ENCODE measurements at places on chromosomes 5 and 9. TPM values are rescaled to one million over a fixed set of nuclear protein-coding genes. Genes with fewer than 3 reads are reported as not detected.
A peak's percentile ranks its signal among the peaks of the same experiment; 100 is the strongest.

RANBP17 gene
- 9.0 TPM for total RNA-seq

GRCh38 chr5:143870362-143870761 lies 58.4 kb downstream of the HMHB1 start:
- no peaks in the 10 kb centered on the region for H3K4me1 ChIP-seq
- no peaks in the 10 kb centered on the region for H3K27me3 ChIP-seq
- DNase-seq: no peak
- no peaks in the 10 kb centered on the region for H3K36me3 ChIP-seq

TIMD4 gene
- total RNA-seq: not detected

PCDHGA11 gene
- 2.6 TPM for total RNA-seq

- no peak overlapping the region for H3K4me3 ChIP-seq
- no peak overlapping the region for H3K27ac ChIP-seq
- no peaks in the 10 kb centered on the region for H3K4me1 ChIP-seq
- no peaks in the 10 kb centered on the region for H3K27me3 ChIP-seq
Observed at GRCh38 chr5:932628-933250, 40.1 kb downstream of the TRIP13 start.

GRCh38 chr5:60927450-60927849 lies 17.4 kb downstream of the ERCC8 start:
- H3K4me3 ChIP-seq: no peak overlapping the region
- no peak overlapping the region for H3K27ac ChIP-seq
- H3K36me3 ChIP-seq: no peaks in the 10 kb centered on the region
- H3K27me3 ChIP-seq: no peaks in the 10 kb centered on the region

GRCh38 chr9:136232969-136233368 lies 12.6 kb downstream of the QSOX2 start:
- no peak overlapping the region for H3K27ac ChIP-seq
- DNase-seq: no peak
- no peaks in the 10 kb centered on the region for H3K4me1 ChIP-seq
- H3K36me3 ChIP-seq: no peaks in the 10 kb centered on the region

GRCh38 chr5:158992037-158992740 lies 107.5 kb downstream of the EBF1 start:
- no peaks in the 10 kb centered on the region for H3K36me3 ChIP-seq
- no peak for DNase-seq
- no peaks in the 10 kb centered on the region for H3K4me1 ChIP-seq
- H3K27me3 ChIP-seq: no peaks in the 10 kb centered on the region
- no peak overlapping the region for H3K4me3 ChIP-seq

CLTA gene
- 57.9 TPM for total RNA-seq

CCL21 gene
- total RNA-seq: 10.0 TPM

CERCAM gene
- total RNA-seq: 13.9 TPM

ALDH1A1 gene
- total RNA-seq: 141 TPM

SLC34A3 gene
- not detected for total RNA-seq

DNA sequence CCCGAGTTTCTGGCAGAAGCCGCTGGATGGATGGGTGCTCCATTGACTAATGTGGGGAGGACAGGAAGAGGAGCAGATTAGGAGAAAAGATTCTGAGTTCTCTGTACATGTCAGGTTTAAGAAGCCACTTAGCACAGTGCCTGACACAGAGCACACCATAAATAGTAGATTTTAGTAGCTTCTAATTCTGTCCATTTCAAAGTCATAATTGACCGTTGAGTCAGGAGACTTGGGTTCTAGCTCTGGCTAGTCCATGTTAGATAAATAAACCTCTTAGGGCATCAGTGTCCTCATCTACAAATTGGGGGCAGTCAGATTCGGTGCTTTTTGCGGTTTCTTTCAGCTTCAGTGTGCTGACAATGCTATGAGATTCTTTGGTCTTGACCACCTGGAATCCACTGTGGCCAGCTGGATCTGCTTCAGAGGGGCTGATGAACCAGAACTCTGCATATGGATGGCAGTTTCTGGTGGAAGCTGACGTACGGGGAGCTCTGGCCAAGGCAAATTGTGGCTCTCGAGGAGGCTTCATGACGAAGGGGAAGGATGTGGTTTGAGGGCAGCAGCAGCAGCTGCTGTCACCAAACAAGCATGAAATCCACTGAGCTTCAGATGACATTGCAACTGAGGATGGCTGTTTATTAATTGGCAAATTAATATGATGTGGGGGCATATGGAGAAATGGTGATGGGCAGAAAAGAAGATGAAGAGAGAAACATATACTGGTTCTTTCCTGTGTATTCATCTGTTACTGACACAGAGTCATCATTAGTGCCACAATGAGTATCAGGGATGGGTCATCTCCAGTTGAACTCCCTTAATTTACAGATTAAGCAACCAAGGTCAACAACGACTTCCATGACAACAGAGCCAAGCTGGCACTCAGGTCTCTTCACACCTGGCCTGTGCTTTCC lies 134.4 kb downstream of the AOPEP start:
- H3K4me1 ChIP-seq: no peaks in the 10 kb centered on the region
- H3K36me3 ChIP-seq: no peaks in the 10 kb centered on the region
- peak overlapping the region; percentile 30 for H3K27ac ChIP-seq
- H3K4me3 ChIP-seq: no peak overlapping the region
- no peaks in the 10 kb centered on the region for H3K27me3 ChIP-seq

GRCh38 chr5:175517824-175518450 lies 39.6 kb downstream of the SFXN1 start:
- H3K27me3 ChIP-seq: no peaks in the 10 kb centered on the region
- no peak overlapping the region for H3K4me3 ChIP-seq
- H3K36me3 ChIP-seq: no peaks in the 10 kb centered on the region
- DNase-seq: no peak

CATSPER3 gene
- total RNA-seq: 0.34 TPM

- H3K27me3 ChIP-seq: no peaks in the 10 kb centered on the region
- H3K36me3 ChIP-seq: no peaks in the 10 kb centered on the region
- peaks cover 15% of the 10 kb centered on the region for H3K4me1 ChIP-seq
- no peak overlapping the region for H3K27ac ChIP-seq
- H3K4me3 ChIP-seq: no peak overlapping the region
- no peak for DNase-seq
Observed at GRCh38 chr5:168337361-168337760, 45.9 kb downstream of the WWC1 start.

- H3K4me1 ChIP-seq: no peaks in the 10 kb centered on the region
- no peak for DNase-seq
- no peak overlapping the region for H3K27ac ChIP-seq
- H3K27me3 ChIP-seq: no peaks in the 10 kb centered on the region
Observed at GRCh38 chr5:157029457-157029856, 29.5 kb downstream of the HAVCR1 start.

DNA sequence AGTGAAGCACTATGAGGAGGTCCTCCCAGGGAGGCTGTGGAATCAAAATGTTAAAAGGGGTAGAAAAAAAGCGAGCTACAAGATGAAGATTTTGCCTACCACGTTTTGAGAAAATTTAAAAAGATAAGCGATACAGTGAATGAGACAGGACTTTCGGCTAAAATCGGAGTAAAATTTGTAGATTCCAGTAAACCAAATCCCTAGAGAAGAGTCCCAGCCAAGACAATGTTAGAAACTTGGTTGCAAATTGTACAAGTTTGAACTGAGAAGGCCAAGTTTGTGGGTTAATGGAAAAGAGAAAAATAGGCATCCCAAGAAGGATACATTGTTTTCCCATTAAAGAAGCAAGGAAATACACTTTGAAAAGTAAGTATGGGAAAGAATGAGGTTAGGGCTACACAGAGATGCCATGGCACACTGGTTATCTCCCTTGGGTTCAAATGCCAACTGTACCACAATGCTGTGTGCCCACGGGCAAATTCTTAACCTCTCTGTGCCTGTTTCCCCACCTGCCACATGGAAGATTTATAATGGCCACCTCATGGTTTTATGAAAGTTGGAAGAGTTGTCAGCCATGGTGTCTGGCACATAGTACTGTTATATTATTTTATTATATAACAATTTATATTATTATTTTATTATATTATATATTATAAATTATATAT lies 16.2 kb upstream of the MGAT1 start:
- no peak overlapping the region for H3K4me3 ChIP-seq
- no peaks in the 10 kb centered on the region for H3K27me3 ChIP-seq
- H3K36me3 ChIP-seq: no peaks in the 10 kb centered on the region
- H3K27ac ChIP-seq: no peak overlapping the region
- peaks cover 38% of the 10 kb centered on the region for H3K4me1 ChIP-seq

- H3K27me3 ChIP-seq: no peaks in the 10 kb centered on the region
- no peaks in the 10 kb centered on the region for H3K4me1 ChIP-seq
- DNase-seq: no peak
- H3K36me3 ChIP-seq: no peaks in the 10 kb centered on the region
- H3K4me3 ChIP-seq: no peak overlapping the region
Observed at GRCh38 chr5:8247049-8247899, 378.3 kb downstream of the MTRR start.

DNA sequence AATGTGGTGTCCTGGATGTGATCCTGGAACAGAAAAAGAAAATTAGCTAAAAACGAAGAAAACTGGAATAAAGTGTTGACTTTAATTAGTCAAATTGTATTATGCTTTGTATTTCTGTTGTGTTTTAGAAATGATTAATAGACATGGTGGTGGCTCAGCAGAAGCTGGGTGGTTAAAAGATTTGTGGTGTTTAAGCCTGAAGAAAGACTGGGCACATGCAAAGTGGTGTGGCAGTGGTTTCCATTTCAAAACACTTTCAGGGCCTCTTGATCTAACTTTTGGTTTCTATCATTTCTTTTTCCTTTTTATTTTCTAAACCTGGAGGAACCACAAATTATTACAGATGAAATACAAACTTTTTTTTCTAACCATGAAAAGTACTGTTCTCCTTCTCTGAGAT lies 44.1 kb downstream of the ADGRV1 start:
- no peak overlapping the region for H3K27ac ChIP-seq
- H3K36me3 ChIP-seq: no peaks in the 10 kb centered on the region
- no peak for DNase-seq
- no peaks in the 10 kb centered on the region for H3K27me3 ChIP-seq

DNA sequence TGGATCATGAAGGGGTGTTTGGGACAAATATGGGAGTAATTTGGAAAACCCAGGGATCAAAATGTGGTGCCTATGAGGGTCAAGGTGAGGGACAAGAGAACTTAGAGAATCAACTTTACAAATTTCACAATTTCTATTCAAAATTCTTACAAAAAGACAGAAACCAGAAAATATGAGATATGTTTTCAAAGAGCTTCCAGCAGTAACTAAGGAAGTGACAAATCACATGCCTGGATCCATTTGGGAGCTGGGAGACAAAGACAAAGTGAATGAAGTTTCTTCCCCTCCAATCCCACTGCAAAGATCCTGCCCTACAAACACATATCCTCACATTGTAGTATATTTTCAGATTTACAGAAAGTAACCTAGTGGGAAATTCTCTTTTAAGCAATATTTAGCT lies 235.0 kb upstream of the VLDLR start:
- H3K36me3 ChIP-seq: no peaks in the 10 kb centered on the region
- no peak overlapping the region for H3K27ac ChIP-seq
- DNase-seq: no peak
- no peaks in the 10 kb centered on the region for H3K27me3 ChIP-seq

- no peaks in the 10 kb centered on the region for H3K36me3 ChIP-seq
- H3K4me1 ChIP-seq: no peaks in the 10 kb centered on the region
- DNase-seq: no peak
- H3K27ac ChIP-seq: no peak overlapping the region
- H3K27me3 ChIP-seq: no peaks in the 10 kb centered on the region
Observed at GRCh38 chr5:130066644-130067043, 162.4 kb downstream of the CHSY3 start.

DNA sequence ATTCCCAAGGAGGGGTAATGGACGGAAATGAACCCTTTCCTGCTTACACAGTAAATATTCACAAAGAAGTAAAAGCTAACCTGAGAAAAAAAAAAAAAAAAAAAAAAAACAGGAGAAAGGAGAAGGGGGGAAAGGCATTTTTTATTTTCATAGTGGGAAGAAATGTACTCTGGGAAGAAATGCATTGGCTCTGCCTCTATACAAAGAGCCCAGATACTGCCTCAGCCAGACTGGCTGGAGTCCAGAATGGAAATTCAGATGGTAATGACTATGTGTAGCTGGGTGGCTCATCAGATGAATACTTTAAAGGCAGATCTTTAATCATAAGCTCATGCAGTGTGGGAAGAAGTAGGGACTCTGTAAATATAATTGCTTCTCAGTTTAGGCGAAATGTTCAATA lies 124.9 kb upstream of the ZNF608 start:
- peaks cover 18% of the 10 kb centered on the region for H3K4me1 ChIP-seq
- H3K27me3 ChIP-seq: no peaks in the 10 kb centered on the region
- H3K4me3 ChIP-seq: no peak overlapping the region

MLLT3 gene
- 10.3 TPM for total RNA-seq

DNA sequence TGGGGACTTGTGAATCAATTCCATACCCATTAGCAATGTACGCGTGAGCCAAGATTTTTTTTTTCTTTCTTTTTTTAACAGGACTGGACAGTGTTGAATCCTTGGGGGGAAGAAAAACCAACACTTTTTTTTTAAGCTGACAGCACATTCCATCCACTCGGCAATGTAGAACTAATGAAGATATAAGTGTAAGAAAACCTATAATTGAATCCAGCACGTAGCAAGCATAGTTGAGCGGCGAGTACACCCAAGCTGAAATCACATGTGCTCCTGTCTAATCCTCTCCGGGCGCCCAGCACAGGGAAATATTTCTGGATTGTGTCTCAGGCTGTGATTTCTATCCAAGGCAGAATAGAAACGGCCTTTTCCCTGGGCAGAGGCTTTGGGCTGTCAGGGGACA lies 118.2 kb downstream of the BOD1 start:
- no peak overlapping the region for H3K4me3 ChIP-seq
- no peaks in the 10 kb centered on the region for H3K36me3 ChIP-seq
- no peak for DNase-seq
- H3K27ac ChIP-seq: peak overlapping the region; percentile 73

DNA sequence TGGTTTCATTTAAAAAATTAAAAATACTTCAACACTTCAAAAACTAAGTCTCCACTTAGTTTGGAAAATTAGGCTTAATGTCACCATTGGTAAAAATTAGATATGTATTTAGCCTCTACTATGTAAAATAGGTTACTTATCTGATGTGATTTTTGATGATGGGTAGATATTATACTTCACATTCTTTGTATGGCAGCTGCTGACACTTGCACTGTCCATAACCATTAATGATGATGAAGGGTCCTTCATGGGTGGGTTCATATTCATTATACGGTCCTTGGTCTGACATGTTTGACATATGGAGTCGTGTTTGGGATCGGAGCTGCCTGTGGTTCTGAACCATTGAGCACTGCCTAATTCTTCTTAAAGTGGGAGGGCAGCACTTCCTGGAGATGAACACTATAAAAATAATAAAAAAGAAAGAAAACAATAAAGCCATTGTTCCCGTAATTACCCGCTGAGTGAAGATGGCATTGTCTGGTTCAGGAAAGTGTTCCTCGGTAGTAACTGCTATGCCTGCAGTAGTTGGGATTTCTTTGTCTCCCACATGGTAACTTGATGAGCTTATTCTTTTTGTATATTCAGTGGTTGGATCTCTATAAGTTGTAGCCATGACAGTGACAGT lies 2.2 kb downstream of the LRRTM2 start:
- no peak overlapping the region for H3K4me3 ChIP-seq
- no peaks in the 10 kb centered on the region for H3K27me3 ChIP-seq
- H3K27ac ChIP-seq: no peak overlapping the region
- H3K4me1 ChIP-seq: peaks cover 28% of the 10 kb centered on the region
- no peaks in the 10 kb centered on the region for H3K36me3 ChIP-seq

DNA sequence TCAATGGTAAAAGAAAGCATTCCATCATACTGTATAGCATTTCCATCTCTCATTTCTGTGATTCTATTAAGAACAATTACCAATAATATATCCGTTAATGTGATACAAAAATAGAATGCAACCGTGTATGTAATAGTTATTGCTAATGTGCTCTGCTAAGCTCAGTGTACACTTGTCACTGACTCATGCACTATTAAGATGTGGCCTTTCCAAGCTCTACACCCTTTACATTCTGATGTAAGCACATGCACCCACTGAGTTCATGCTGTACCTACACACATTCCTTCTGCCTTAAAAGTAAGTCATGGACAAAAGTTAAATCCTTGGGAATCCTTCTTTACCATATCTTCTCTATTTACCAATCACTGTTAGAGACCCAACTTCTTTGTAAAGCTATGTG lies 319.1 kb downstream of the ZSWIM6 start:
- no peak overlapping the region for H3K27ac ChIP-seq
- H3K27me3 ChIP-seq: no peaks in the 10 kb centered on the region
- no peaks in the 10 kb centered on the region for H3K4me1 ChIP-seq
- no peak overlapping the region for H3K4me3 ChIP-seq
